ENCODE measurements at places on chromosomes 12 and 14.
A peak's percentile ranks its signal among the peaks of the same experiment; 100 is the strongest.

DNA sequence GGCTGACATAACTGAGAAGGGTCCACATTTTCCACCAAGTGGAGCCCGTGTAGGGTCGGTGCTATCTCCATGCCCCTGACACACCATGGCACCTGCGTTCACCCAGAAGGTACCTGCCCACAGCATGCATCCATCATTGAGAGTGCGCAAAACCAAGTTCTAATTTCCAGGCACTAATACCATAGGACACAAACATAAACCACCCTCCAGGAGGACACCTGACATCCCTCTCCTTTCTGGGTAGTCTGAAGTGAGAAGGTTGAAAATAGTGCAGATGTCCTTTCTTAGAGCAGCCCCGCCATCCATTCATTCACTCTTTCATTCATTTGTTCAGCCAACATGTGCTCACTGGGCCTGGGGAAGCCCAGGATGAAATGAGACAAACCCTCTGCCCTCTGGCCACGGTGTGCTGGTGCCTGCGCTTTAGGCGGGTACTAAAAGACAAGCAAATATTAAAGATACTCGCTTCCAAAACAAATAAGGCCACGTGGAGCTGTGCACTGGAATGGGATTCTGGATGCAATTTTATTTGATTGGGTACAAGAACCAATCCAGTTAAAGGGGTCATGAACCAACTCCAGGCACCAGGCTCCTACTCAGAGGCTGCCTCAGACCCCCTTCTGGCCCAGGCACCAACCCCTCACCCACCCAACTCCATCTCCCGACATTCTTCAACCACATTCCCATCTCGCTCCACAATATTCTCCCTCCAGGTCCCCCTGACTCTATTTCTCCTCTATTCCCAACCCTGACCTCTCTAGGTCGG, 1.2 kb downstream of the TTC7B start:
- DNase-seq = no peak

- no peak for DNase-seq
Measured at GRCh38 chr14:70803321-70804310, 5.7 kb downstream of the MAP3K9 start.

- DNase-seq = no peak
Measured at GRCh38 chr12:47272412-47273190, 192.8 kb upstream of the AMIGO2 start.

- DNase-seq = no peak
Measured at GRCh38 chr12:22228022-22228875, 106.3 kb downstream of the ST8SIA1 start.

DNA sequence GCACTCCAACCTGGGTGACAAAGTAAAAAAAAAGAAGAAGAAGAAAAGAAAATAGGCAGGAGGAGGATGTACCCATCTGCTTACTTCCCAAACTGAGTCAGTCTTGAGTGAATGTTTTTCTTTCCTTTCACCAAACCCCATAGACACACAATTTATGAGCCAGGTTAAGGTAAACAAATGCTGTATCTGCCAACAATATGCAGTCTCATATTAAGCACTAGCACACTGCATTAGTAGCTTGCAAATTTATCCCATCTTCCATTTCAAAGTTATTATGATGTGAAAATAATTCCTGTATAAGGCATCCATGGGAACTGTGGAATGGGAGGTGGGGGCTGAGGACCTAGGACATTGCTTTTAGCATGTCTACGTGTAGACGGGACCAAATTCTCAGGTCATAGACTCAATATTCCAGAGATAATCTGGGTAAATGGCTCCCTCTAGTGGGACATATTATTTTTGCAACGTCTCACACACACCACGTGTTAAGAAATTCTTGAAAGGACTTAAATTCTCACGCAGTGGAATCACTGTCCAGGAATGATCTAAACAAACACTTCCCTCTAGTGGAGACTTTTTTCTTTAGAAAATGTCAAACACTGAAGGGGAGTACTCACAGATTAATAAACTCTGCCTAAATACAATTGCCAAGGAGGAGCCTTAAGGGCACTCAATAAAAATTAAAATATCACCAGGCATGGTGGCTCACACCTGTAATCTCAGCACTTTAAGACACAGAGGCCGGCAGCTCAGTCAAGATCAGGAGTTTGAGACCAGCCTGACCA, 17.1 kb upstream of the OR10P1 start:
- peak; percentile 31 for DNase-seq

DNA sequence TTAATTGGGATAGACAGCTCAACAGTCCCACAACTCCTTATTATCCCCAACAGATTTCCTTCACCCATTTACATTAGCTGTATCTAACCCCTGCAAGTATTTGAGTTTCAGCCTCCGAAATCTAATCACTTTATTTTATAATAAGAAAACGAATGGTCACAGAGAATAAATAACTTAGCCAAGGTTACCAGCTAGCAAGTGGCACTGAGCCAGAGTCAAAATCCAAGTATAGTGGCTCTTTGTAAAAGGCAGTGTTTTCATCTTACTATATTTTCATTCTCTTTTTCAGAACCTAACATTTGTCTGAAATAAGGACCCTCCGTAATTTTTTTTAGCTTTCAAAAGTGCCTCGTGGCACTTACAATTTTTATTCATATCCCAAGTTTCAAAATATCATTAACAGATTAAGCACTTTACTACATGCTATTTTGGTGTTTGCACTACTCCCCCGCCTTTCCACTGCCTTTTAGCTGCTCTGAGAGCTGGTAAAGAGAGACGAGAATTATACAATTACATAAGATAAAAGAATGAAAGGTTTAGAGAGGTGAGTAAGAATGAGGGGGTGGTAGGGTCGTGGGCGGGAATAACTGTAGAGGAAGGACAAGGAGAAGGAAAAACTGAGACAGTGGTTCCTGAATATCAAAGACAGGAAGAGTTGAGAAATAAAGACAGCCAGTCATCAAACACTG, 3.7 kb upstream of the USP15 start:
- DNase-seq = no peak

- DNase-seq = no peak
Measured at GRCh38 chr12:125320177-125320576, 254.9 kb downstream of the AACS start.
